ENCODE measurements at places on chromosomes 4 and X.

DNA sequence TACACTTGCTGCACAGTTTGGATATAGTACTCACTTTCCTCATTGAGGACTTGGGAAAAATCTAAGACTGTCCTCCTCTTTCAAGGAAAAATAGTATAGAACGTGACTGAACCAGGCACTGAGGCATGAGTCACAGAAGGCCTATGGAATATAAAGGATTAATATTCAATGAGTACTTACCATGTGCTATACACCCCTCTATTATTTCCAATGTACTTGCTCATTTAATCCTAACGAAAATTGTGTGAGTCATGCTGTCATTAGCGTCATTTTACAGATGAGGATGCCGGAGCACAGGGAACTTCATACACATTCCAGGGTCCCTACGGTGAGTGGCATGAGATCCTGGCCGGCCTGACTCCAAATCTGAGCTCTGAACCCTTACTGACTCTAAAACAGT lies 2136.2 kb upstream of the TENM3 start:
- no peak for DNase-seq

DNA sequence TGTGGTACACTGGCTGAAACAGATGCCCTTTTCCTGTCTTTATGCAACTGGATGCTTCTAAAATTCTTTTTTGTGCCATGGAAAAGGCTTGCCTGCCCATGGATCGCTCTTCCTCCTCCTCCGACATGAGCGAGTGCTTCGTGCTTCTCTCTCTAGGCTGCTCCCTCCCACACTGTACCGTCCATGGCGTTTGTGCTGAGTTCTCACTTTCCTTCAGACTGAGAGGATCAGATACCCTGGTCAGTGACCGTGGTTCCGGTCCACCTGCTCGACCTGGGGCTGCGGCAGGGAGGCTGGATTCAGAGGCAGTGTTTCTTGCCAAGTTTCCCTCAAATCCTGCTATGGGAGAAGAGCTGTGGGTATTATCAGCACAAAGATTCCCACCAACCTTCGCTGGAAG lies 10.2 kb upstream of the CLDN24 start:
- DNase-seq = no peak

DNA sequence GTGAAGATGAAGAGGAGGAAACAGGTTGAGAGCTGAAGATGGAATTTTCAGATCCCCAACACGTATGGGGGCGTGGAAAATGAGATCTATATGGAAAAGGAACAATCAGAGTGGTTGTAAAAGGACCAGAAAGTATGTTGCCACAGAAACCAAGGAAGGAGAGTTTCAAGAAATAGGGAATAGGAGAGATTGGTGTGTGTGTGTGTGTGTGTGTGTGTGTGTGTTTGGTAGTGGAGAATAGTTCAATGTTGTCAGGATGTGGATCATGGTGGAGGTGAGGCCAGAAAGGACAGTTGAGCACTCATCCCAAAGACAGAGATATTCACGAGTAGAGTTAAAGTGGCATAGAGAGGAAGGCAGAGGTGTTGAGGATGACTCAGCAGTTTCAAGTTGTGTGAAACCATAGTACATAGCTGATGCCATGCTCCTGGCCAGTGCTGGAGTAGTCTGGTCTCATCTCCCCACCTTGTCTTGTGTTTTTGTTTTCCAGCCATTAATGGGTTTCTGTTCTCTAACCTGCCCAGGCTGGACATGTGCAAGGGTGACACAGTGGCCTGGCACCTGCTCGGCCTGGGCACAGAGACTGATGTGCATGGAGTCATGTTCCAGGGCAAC lies 36.1 kb downstream of the HEPH start:
- DNase-seq = no peak

DNA sequence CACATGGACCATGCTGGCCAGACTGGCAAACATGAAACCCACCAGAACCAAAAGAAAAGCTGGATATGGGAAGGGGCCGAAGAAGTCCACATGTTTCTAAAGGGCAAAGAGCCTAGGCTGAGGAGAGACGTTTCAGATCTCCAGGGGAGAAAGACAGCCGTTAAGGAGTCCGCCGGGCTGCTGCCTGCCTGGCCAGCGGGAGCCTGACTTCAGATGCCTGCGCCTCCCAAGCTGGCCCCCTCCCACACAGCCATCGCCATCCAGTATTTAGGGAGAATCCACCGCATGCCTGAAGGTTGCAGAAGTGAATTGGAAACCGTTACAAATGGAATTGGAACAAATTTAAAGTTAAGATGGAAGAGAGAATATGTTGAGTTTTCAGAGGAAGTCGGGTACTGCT lies 2.9 kb downstream of the TBL1X start:
- no peak for DNase-seq

GRCh38 chr4:76640353-76640910 lies 205.4 kb downstream of the SHROOM3 start:
- DNase-seq = no peak

DNA sequence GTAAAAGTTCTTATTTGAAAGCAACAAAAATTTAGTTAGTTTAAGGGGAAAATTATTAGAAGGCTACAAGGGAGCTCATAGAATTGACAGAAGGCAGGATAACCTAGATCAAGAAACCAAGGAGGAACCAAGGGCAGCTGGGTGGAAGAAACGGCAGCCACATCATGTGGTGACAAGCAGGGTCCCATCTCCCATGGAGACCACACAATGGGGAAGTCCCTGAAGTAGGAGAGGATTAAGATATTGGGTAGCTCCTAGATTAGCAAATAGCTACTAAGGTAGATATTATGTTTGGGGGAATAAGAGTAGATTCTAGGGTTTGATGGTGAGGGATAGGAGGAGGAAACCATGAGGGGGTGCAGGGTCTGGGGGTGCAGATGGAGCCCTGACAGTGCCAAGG lies 48.0 kb upstream of the TMEM154 start:
- DNase-seq = no peak

DNA sequence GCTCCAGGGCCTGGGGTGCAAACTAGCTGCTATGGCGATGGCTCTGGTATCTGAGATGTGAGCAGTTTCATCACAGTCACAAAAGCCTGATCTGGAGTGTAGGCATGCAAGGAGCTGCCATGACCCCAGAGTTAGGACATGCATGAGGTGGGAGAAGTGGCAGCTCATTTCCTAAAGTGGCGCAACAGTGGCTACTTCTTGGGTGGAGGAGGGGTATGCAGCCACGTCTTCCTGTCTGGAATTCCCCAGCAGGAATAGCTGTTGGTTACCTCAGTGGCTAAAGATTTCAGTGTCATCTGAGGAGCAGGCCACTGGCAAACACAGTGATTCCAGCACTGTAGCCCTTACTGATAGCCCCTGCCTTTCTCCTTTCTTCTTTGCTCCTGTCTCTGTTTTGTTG lies 1382.5 kb downstream of the C4orf33 start:
- DNase-seq = no peak

GRCh38 chr4:188106454-188106853 lies 2.9 kb downstream of the TRIML2 start:
- no peak for DNase-seq

All from T-helper 17 cell (primary cell).